ENCODE measurements at places on chromosomes 2 and 18. TPM values are rescaled to one million over a fixed set of nuclear protein-coding genes. Genes with fewer than 3 reads are reported as not detected.

GRCh38 chr2:201273330-201273983 lies 13.1 kb downstream of the CASP8 start:
- H3K4me1 ChIP-seq, result peaks cover 18% of the 10 kb centered on the region
- no peak overlapping the region for H3K4me3 ChIP-seq

GRCh38 chr2:3075316-3075990 lies 302.2 kb downstream of the EIPR1 start:
- no peak for DNase-seq
- H3K27ac ChIP-seq, result no peak overlapping the region
- H3K27me3 ChIP-seq, result peaks cover 21% of the 10 kb centered on the region
- H3K4me1 ChIP-seq, result no peaks in the 10 kb centered on the region
- no peaks in the 10 kb centered on the region for H3K36me3 ChIP-seq

GRCh38 chr2:189016311-189016861 lies 42.2 kb downstream of the COL3A1 start:
- no peaks in the 10 kb centered on the region for H3K4me1 ChIP-seq
- no peaks in the 10 kb centered on the region for H3K36me3 ChIP-seq
- peaks cover 6% of the 10 kb centered on the region for H3K27me3 ChIP-seq
- no peak for DNase-seq
- H3K27ac ChIP-seq, result no peak overlapping the region
- H3K4me3 ChIP-seq, result no peak overlapping the region

- no peak for DNase-seq
- H3K4me1 ChIP-seq, result peaks cover 9% of the 10 kb centered on the region
- H3K4me3 ChIP-seq, result no peak overlapping the region
- H3K36me3 ChIP-seq, result no peaks in the 10 kb centered on the region
- no peaks in the 10 kb centered on the region for H3K27me3 ChIP-seq
These were observed 48.6 kb downstream of the BCL2L11 start for GRCh38 chr2:111169268-111169667.

GRCh38 chr2:71889759-71890684 lies 257.6 kb downstream of the CYP26B1 start:
- DNase-seq, result no peak
- no peak overlapping the region for H3K27ac ChIP-seq
- peaks cover 2% of the 10 kb centered on the region for H3K27me3 ChIP-seq
- no peaks in the 10 kb centered on the region for H3K4me1 ChIP-seq
- H3K4me3 ChIP-seq, result no peak overlapping the region

GRCh38 chr2:224847961-224848850 lies 132.0 kb upstream of the CCDC195 start:
- no peak overlapping the region for H3K27ac ChIP-seq
- H3K4me3 ChIP-seq, result no peak overlapping the region
- DNase-seq, result no peak
- H3K27me3 ChIP-seq, result no peaks in the 10 kb centered on the region
- no peaks in the 10 kb centered on the region for H3K4me1 ChIP-seq

GRCh38 chr2:142180820-142181533 lies 50.2 kb upstream of the LRP1B start:
- peaks cover 2% of the 10 kb centered on the region for H3K4me1 ChIP-seq
- no peak overlapping the region for H3K4me3 ChIP-seq
- H3K36me3 ChIP-seq, result no peaks in the 10 kb centered on the region
- no peaks in the 10 kb centered on the region for H3K27me3 ChIP-seq
- DNase-seq, result no peak
- no peak overlapping the region for H3K27ac ChIP-seq

- no peaks in the 10 kb centered on the region for H3K36me3 ChIP-seq
- no peaks in the 10 kb centered on the region for H3K27me3 ChIP-seq
- H3K27ac ChIP-seq, result no peak overlapping the region
- no peaks in the 10 kb centered on the region for H3K4me1 ChIP-seq
These were observed 283.5 kb downstream of the PID1 start for GRCh38 chr2:228987441-228988155.

- H3K36me3 ChIP-seq, result no peaks in the 10 kb centered on the region
- H3K4me3 ChIP-seq, result no peak overlapping the region
- H3K27me3 ChIP-seq, result peaks cover 8% of the 10 kb centered on the region
- H3K27ac ChIP-seq, result no peak overlapping the region
These were observed 297.4 kb downstream of the TGIF1 start for GRCh38 chr18:3747176-3747973.

DNA sequence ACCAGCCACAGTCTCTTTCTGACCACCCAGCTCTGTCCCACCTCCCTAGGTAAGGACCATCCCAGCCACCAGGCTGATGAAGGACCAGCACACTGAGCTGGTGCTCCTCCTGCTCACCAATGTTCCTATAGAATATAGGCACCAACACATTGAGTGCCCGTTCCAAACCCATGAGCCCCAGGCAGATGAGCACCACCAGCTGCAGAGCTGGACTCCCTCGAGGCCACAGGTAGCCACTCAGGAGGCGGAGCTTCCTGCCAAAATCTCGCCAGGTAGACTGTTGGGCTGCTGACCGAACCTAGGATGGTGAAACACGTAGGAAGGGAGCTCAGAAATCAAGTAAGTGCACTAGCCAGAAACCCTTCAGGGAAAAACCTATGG lies 2.2 kb downstream of the ABCB6 start:
- H3K36me3 ChIP-seq, result peaks cover 25% of the 10 kb centered on the region
- no peak overlapping the region for H3K4me3 ChIP-seq
- no peak for DNase-seq

DNA sequence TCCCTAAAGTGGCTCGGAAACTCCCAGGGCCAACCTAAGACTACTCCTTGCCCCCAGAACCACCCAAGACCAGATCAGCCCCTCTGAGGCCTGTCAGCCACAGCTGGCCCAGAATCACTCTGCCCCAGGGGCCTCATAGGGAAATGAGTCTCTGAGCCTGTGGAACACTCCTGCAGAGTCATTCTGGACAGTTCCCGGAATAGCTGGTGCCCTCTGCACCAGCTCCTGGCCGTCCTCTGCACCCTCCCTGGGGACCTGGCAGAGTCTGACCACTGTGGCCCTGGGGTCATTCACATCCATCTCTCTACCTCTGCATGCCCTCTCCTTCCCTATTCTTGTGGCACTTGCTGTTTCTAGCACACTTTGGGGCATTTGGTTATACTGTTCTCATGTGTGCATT lies 14.6 kb upstream of the TMEM214 start:
- no peak for DNase-seq
- H3K4me1 ChIP-seq, result no peaks in the 10 kb centered on the region
- no peak overlapping the region for H3K27ac ChIP-seq
- no peaks in the 10 kb centered on the region for H3K27me3 ChIP-seq
- no peaks in the 10 kb centered on the region for H3K36me3 ChIP-seq
- H3K4me3 ChIP-seq, result no peak overlapping the region

DNA sequence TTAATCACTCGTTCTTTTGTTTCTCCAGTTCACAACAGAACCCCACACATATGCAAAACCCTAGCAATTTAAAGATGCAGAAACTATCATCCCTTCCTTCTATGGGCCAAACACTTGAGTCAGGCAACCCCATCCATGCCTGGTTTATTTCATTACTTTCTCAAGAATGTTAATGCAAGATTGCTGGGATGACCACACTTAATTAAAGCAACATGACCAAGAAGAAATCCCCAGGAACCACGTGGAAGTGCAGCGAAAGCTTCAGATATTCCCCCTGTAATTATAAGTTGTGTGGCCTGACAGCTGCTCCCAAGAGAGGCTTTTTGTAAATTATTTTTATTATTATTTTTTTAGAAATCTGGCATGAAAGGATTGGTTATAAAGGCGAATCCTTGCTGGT lies 246.2 kb upstream of the ID2 start:
- no peak overlapping the region for H3K27ac ChIP-seq
- H3K4me3 ChIP-seq, result no peak overlapping the region
- no peaks in the 10 kb centered on the region for H3K27me3 ChIP-seq

- H3K27me3 ChIP-seq, result peaks cover 11% of the 10 kb centered on the region
- no peak overlapping the region for H3K27ac ChIP-seq
- H3K4me3 ChIP-seq, result no peak overlapping the region
- no peaks in the 10 kb centered on the region for H3K36me3 ChIP-seq
- H3K4me1 ChIP-seq, result no peaks in the 10 kb centered on the region
These were observed 75.3 kb downstream of the HRH4 start for GRCh38 chr18:24535527-24536295.

DNA sequence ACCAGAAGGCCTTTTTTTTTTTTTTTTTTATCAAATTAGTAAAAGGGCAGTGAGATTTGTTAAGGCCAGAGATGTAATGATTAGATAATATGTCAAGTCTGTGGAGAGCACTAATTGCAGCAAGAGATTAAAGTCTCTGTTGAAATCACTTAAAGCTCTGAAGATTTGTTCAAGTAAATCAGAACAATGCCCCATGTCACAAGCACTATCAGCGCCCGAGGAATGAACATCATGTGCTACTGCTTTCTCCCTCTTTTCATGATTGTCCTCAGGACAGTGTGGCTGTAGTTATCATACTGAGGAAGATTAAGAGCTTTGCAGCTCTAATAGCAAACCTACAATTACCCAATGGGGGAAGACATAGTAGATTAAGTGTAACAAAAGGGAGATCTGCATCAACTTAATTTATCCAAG lies 71.1 kb downstream of the TDRD15 start:
- H3K36me3 ChIP-seq, result peaks cover 2% of the 10 kb centered on the region
- no peak overlapping the region for H3K4me3 ChIP-seq
- H3K27ac ChIP-seq, result no peak overlapping the region
- no peak for DNase-seq

- no peak for DNase-seq
- H3K4me1 ChIP-seq, result peaks cover 14% of the 10 kb centered on the region
- H3K27ac ChIP-seq, result peak overlapping the region; percentile 90
- no peaks in the 10 kb centered on the region for H3K36me3 ChIP-seq
These were observed 554 bp downstream of the PFN4 start for GRCh38 chr2:24122366-24123194.

- no peak overlapping the region for H3K27ac ChIP-seq
- no peaks in the 10 kb centered on the region for H3K36me3 ChIP-seq
- no peaks in the 10 kb centered on the region for H3K4me1 ChIP-seq
- no peak overlapping the region for H3K4me3 ChIP-seq
These were observed 504.7 kb downstream of the KCNJ3 start for GRCh38 chr2:155203178-155203577.

GRCh38 chr2:88597168-88597567 lies 30.1 kb downstream of the EIF2AK3 start:
- no peak overlapping the region for H3K27ac ChIP-seq
- peaks cover 20% of the 10 kb centered on the region for H3K4me1 ChIP-seq
- peaks cover 9% of the 10 kb centered on the region for H3K36me3 ChIP-seq
- DNase-seq, result no peak

- H3K4me3 ChIP-seq, result no peak overlapping the region
- H3K36me3 ChIP-seq, result no peaks in the 10 kb centered on the region
- H3K4me1 ChIP-seq, result no peaks in the 10 kb centered on the region
- DNase-seq, result no peak
- no peak overlapping the region for H3K27ac ChIP-seq
These were observed 94.1 kb upstream of the BOD1L2 start for GRCh38 chr18:57052759-57053158.

DNA sequence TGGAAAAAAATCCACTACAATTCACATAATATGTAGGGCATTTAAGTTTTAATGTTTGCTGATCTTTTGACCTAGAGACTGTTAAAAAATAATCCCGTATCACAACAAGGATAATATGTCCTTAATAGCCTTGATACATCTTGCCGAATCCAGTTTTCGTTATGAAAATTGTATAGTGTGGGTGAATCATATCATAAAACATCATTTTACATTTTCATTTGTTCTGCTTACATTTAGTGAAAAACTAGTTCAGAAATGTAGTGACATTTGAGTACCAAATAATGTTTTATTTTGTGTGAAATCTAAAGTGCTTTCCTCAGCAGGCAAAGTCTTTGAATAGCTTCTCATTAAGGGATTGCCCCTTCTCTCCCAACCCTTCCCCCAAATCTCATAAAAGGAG lies 1.9 kb downstream of the AFTPH start:
- DNase-seq, result no peak
- H3K27me3 ChIP-seq, result no peaks in the 10 kb centered on the region
- H3K36me3 ChIP-seq, result peaks cover 3% of the 10 kb centered on the region
- peaks cover 45% of the 10 kb centered on the region for H3K4me1 ChIP-seq
- no peak overlapping the region for H3K27ac ChIP-seq
- H3K4me3 ChIP-seq, result peak overlapping the region; percentile 98

DNA sequence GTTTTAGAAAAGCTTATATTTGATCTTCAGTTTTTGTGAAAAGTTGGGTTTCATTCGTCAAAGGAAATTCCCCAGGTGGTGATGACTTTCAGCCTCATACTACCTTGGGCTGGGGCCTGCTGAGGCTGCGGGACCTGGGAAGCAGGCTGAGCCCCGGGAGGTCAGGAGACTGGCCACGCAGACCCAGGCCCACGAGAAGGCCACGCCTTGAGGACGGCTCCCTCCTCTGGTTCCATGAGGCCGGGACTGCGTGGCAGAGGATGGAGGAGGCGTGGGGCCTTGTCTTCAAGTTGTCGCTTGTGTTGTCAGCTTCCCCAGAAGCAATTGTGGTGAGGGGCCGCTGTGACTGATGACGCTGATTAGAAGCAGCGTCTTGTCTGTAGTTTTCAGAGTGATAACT lies 11.8 kb downstream of the CNDP2 start:
- no peak overlapping the region for H3K4me3 ChIP-seq
- peaks cover 18% of the 10 kb centered on the region for H3K4me1 ChIP-seq
- no peaks in the 10 kb centered on the region for H3K36me3 ChIP-seq
- DNase-seq, result no peak

GRCh38 chr2:216635701-216636550 lies 2.7 kb downstream of the IGFBP2 start:
- H3K4me3 ChIP-seq, result peak overlapping the region; percentile 75
- peaks cover 33% of the 10 kb centered on the region for H3K4me1 ChIP-seq
- H3K36me3 ChIP-seq, result peaks cover 5% of the 10 kb centered on the region
- no peak overlapping the region for H3K27ac ChIP-seq

DNA sequence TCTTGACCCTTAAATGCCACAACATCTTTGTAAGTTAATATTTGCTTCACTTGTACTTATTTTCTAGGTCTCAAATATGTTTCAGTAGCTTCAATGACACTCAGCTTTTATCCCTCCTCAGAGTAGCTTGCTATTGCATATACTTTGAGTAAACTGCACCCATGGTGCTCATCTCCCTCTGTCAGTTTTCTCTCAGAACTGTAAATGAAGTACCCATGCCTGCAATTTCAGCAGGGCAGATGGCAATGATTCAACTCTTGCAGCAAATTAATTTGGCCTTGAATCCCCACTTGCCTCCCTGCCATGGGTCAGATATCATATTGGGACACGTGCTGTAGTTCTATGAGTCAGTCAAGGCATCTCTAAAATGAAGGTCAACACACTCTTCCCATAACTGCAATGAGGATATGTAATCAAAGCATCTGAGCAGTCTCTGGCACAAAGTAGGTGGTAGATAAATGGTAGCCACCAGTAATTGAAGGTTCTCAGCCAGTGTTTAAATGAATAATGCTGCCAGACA lies 225.8 kb downstream of the PIEZO2 start:
- peaks cover 13% of the 10 kb centered on the region for H3K27me3 ChIP-seq
- peaks cover 2% of the 10 kb centered on the region for H3K36me3 ChIP-seq
- DNase-seq, result no peak
- H3K4me1 ChIP-seq, result no peaks in the 10 kb centered on the region
- H3K27ac ChIP-seq, result no peak overlapping the region

The CXCR2 gene
- polyA plus RNA-seq, result not detected

The MC2R gene
- not detected for polyA plus RNA-seq

The RMDN2 gene
- 6.4 TPM for polyA plus RNA-seq

The ZBTB7C gene
- not detected for polyA plus RNA-seq

The ZAP70 gene
- polyA plus RNA-seq, result 149 TPM

The MARCO gene
- not detected for polyA plus RNA-seq

The CPO gene
- polyA plus RNA-seq, result not detected

The ACVR1C gene
- 0.67 TPM for polyA plus RNA-seq

The PLCD4 gene
- polyA plus RNA-seq, result 0.25 TPM

The NPPC gene
- polyA plus RNA-seq, result 0.27 TPM

The TSGA10 gene
- polyA plus RNA-seq, result 22.5 TPM

The TUBB8B gene
- polyA plus RNA-seq, result not detected
